ENCODE measurements at places on chromosomes 5 and 9.
A peak's percentile ranks its signal among the peaks of the same experiment; 100 is the strongest.

DNA sequence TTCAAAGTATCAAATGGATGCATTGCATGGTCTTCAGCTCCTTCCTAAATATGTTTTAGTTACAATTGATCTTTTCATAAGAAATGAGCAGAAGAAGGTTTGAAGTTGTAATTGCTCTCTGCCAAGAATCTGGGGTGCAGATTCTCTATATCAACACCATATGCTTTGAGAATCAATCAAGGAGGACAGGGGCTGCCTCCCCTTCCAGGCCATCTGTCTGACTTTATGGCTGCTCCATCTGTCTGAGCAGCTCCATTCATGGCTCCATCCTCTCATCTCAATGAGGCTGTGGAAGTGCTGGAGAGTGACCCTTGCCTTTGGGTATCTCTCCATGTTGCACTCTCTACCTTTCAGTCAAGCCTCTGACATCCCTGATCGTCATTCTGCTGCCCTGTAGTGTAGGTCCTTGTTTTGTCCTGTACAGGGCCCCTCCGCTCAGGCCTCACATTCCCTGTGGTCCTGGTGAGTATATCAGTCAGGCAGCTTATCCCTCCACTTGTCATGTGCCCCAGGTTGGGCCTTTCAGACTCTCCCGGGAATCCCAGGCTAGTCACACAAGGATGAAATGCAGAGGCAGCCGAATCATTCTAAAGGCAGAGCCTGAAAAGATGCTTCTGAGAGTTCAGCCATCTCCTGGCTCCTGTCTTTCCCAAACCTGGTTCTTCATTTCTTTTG, 14.0 kb upstream of the SV2C start:
- DNase-seq, result no peak

DNA sequence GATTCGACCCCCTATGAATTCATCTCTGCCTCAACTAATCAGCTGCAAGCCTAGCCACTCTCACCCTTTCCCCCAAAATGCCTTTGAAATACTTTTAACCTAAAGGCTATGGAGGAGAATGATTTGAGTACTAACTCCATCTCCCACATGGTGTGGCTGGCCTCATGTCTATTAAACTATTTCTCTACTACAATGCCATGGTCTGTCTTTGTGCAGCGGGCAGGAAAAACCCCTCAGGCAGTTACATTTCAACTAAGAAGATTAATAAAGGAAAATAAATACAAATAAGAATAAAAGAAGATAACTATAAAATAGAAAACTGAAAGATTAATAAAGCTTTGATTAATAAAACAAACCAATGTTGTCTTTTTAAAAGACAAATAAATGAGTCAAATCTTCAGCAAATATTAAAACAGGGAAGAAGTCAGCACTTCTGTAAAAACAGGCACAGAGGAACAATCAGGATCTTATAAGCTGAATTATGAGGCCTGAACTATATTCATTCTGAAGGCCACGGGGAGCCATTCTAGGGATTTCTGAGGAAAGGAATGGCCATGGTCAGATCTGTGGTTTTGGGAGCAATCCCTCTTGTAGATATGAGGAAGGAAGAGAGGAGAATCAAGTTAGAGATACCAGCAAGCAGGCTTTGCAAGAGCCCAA, 116.1 kb upstream of the SLC12A2 start:
- DNase-seq, result no peak

DNA sequence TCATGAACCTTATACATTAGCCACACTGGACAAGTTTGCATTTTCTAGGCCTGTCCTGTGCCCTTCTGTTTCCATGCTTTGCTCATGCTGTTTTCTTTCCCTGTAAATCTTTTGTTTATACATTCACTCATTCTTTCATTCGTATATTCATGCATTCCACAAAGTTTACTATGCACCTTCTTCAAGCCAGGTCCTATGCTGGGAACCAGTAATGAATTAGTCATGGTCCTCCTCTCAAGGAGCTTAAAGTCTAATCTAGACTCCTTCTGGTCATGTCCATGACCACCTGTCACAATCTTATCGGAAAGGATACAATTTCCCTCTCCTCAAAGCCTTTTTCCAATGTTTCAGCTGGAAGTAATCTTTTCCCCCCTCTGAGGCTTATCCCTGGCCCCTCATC, 9.1 kb upstream of the XPA start:
- no peak for DNase-seq

GRCh38 chr5:163409384-163409783, 28.0 kb upstream of the CCNG1 start:
- DNase-seq, result no peak

DNA sequence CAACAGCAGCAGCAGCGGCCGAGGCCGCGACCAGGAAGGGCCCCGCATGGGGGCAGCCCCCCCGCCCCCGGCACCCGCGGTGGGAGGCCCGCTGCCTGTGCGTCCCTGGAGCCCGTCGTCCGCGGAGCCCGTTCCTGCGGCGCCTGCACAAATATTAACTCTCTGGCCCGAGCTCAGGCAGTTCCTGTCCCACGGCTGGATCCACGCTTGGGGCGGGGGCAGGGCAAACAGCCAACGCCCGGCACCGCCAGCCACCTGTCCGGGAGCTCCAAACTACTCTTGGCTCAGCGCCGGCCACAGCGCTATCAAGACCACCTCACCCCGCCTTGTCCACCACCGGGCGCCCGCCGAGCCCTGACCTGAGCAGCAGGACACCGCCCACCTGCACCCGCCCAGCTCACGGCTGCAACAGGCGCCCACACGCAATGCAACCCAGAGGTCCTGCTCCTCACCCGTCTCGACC, at the start of gene LRRC26:
TSS of gene LRRC26 (minus strand) at position 156 of the 463 bp plus-strand sequence. CDS start at position 48, 108 bp downstream.
- no peak for DNase-seq

- DNase-seq, result no peak
Measured at GRCh38 chr5:157545610-157546310, 29.8 kb downstream of the ADAM19 start.

GRCh38 chr5:7827610-7828009, 23.3 kb downstream of the CFAP90 start:
- DNase-seq, result no peak

DNA sequence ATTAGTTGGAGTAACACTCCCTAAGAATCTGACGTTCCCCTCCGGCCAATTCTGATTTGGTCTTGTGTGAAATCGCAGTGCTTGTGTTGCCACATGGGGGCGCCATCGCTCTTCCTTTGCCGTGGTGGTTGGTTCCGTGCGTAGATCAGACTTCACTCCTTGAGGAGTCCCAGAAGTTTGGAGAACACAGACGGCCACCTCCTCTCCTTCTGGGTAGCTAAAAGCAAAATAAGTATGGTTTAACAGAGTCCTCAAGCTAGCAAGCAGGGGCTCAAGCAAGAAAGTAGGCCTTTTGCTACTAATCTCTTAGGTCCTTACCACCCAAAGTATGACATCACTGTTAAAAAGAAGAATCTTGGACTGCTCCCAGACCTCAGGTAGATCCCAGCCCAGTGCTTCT, 59.5 kb downstream of the HSPA4 start:
- DNase-seq, result peak; percentile 87

GRCh38 chr5:135839566-135839965, 5.1 kb downstream of the SLC25A48 start:
- DNase-seq, result no peak

- DNase-seq, result no peak
Measured at GRCh38 chr5:573976-574375, 38.2 kb upstream of the CEP72 start.

DNA sequence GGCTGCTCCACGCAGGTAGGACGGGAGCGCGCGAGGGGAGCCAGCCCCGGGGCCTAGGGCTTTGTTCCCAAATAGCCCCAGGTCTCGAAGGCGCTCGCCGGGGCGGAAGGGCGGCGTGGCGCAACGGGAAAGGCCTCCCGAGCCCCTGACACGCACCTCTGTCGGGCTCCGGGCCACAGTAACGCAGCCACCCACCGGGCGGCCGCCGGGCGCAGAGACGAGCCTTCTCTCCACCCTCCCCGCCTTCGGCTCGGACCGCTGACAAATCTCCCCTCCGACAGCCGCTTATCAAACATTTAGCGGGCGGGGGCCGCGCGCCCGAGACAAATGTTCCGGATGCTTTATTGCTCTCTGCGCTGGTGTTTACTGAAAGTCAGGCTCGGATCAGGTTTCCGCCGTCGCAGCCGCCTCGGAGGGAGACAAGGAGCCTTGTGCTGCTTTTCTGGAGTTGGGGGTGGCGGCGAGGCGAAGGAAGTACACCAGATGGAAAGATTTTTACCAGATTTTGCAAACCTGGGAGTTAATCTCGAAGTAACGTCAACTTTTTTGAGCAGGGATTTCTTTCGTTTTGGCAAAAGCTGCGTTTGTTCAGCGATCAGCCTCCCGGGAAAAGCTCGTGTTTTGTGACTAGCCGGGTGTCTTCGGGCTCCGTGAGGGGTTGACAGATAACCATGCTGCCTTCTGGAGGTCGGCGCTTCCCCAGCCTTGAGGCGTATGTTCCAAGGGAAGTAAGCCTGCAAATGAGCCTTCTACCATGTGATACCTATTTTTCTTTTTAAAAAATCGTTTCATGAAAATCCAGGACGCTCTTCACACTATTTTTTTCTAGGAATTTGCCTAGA, 950 bp downstream of the RGMB start:
- DNase-seq, result no peak

GRCh38 chr9:10633785-10634184, 21.0 kb upstream of the PTPRD start:
- DNase-seq, result no peak

GRCh38 chr9:87831159-87831558, 51.5 kb upstream of the SPATA31E1 start:
- DNase-seq, result no peak

DNA sequence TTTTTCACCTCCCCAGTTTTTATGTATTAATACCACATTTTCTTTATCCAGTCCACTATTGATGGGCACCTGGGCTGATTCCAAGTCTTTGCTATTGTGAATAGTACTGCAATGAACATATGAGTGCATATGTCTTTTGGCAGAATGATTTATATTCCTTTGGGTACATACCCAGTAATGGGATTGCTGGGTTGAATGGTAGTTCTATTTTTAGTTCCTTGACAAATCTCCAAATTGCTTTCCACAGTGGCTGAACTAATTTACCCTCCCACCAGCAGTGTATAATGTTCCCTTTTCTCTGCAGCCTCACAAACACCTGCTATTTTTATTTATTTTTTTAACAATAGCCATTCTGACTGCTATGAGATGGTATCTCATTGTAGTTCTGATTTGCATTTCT, 340.2 kb downstream of the ADAMTS6 start:
- DNase-seq, result no peak

DNA sequence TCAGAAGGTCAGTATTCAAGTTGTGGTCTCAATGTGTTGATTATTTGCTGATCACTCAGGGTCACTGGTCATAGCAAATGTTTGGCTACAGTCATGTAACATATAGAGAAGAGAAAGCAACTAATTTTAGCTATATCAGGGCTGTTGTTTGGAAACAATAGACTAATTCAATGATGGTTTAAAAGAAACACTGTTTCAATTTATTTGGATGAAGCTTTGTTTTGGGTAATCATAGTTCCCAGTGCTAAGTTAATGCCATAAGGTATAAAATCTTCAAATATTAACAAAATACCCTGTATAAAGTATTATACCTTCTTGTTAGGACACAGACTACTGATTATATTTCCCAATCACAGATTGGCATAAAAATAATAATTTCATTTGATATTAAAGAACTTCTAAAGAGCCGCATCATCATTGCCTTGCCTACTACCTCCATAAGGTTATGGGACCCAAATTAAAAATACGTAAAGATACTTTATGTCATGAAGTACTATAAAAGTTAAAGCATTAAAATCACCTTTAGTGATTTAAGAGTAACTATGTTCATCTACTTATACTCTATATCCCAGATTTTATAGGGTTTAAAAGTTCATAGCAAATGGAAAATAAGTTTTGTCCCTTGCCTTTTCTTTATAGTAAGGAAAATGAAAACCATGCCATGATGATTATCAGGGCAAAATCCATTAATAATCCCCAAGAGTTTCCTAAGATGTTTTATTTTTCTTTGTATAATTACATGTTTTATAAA, 6.0 kb downstream of the NR3C1 start:
- DNase-seq, result no peak

DNA sequence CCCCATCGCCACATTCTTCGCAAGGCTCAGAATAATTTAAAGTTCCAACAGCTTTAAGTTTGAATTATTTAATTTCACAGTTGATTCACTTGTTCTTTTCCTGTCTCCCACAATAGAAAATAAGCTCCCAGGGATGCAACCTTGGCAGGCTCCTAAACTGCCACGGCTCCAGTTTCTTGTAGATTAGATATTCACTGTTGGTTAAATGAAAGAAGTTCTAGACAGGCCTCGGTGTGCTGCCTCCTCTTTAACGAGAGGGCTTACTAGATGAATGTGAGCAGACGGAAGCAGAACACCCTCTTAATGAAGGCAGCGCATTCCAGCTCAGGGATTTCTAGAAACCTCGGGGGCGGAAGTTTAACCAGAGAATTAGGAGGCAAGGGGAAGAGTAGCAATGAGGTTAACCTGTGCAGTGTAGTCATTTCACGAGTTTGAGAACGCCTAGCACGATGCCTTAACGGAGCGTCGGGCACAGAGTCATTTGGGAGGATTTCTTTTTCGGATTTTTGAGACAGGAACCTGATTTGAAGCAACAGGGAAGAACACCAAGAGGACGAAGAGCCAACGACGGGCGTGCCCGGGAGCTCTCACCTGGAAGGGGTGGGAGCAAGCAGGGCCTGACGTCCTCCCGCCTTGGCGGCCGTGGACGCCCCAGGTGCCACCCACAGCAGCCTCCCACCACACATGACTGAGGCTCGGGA, 637 bp upstream of the SMC5 start:
- DNase-seq, result peak; percentile 27

GRCh38 chr5:115571441-115571878, 26.9 kb upstream of the FEM1C start:
- DNase-seq, result no peak

DNA sequence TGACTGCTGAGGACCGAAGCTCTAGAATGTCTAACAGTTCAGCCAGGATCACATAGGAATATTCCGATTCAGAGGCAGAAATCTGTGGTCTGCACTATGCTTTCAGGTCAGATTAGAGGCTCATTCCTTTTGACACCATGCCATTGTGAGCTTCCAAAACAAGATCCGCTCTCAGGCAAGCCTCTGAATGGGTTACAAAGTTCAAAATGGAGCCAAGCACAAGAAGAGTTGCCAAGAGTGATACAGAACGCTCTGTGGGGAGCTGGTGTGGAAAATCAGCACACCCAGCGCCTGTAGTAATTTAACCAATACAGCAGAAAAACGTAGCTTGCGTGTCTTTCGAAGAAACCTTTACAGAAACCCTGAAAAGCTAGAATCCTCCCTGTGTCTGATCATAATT, 33.3 kb upstream of the FAT2 start:
- no peak for DNase-seq

DNA sequence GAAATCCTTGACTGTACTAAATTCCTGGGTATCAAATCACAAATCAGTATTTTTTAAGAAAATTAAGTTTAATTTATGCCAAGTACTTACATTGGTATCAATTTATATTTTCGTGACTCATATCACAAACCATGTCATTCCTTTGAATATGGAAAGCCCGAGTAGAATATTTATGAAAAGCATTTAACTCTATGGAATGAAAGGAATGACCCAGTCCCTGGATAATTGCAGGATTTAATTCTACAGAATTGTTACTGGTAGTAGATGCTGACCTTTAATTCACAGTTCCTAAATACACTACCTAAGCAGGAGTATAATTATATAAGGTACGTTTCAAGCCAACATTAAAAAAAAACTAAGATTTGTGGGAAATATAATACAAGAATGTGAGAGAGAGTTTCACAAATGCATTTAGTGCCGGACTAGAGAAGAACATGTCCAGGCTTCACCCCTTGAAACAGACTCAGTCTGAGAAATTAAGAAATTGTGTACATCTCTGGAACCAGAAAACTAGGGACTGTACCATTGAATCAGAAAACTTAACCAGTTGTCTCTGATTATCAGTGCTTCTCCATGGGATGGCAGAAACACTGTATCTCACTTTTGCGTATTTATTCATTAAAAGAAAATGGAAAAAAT, 28.5 kb upstream of the PLPPR1 start:
- no peak for DNase-seq
